Anterior cingulate cortex (tissue), 58 donors: ENCODE measurements at places on chromosomes 1 and 21.
A peak's percentile ranks its signal among the peaks of the same experiment; 100 is the strongest.

- DNase-seq, result no peak
Observed at GRCh38 chr1:147560765-147561471, 19.6 kb downstream of the BCL9 start.

DNA sequence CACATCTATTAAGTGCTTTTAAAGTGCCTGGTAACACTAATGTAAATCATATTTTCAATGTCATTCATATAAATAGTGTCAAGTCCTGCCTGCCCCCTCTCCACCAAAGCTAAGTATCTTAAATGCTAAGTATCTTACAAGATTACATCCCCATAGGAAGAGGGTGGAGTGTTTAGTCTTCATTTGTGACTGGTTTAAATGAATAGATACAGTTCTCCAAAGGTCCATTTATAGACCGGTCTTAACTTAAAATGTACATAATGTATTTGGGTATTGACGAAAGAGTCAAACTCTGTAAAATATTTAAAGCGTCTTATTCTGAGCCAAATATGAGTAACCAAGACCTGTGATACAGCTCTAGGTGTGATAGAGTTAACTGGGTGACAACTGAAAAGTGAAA is 60.2 kb downstream of the POU2F1 start:
- DNase-seq, result no peak

- DNase-seq, result peak; percentile 18
Observed at GRCh38 chr1:39952359-39953110, 2.4 kb upstream of the MFSD2A start.

DNA sequence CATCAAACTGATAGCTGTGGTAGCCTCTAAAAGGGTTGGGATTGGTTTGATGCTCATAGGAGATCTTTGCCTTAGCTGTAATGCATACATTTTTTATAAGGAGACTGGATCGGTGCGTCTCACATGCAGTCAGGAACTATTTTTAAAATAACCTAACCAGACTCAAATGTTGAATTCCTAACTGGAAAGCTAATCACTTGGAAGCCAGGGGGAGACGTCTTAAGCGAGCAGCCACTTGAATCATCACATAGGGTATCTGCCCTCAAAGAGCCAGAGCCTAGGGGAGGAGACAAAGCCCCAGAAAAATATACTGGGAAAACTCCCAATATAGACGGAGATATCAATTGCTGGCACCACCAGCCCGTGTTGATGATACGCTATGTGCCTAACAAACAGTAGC is 61.7 kb upstream of the PUM1 start:
- no peak for DNase-seq

DNA sequence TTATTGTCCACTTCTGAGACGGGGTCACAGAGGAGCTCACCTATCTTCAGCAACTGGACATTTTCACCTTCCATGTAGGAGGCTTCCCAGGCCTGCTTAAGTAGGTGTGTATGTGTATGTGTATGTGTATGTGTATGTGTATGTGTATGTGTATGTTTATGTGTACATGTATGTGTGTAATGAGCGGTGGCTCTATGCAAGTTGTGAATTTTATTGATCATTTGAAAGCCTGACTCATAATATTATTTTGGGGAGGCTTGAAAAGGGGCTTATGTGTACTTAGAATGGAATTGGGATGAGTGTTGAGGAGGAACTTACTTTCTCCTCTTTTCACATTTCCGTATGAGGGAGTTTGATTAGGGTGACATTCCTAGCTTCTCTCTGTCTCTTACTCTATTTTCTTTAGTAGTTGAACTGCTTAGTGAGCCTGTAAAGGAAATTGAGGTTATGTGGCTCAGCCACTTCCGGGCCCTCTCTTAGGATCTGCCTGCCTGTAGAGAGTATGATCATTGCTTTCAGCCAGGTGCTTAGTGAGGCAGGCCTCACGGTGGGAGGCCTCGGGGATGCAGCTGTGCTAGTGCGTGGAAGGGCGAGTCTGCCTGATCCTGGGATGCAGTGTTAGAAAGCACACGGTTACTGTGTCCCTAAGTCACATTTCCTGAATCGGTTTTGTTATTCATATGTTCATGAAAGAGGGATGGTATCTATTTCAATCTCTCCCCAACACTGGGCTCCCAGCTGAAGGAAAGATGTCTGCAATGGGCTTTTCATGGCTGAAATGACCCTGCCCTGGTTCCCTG is 61.0 kb downstream of the IER5 start:
- DNase-seq, result no peak

DNA sequence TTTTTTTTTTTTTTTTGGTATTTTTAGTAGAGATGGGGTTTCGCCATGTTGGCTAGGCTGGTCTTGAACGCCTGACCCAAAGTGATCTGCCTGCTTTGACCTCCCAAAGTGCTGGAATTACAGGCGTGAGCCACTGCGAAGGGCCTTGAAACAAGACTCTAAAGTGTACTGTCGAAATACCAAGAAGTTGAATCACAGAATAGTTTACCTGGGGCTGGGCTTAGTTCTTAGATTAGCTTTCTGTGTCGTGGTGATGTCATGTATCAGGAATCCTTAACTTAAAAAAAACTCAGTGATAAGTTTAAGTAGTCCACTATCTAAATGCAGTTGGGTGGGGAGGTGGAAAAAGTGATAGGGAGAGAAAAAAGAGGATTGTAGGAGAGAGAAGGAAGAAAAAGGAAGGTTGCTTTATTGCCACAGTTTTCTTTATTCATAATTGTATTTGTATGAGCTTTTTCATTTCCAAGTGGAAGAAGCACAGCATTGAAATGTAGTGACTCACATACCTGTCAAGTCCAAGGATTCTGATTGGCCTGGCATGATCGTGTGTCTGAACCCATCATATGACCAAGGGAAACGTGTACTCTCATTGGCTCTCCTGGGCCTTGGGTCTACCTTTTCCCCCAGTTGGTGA is 13.4 kb downstream of the ITSN1 start:
- DNase-seq, result no peak

GRCh38 chr1:201013031-201013485 is 10.5 kb downstream of the KIF21B start:
- no peak for DNase-seq

DNA sequence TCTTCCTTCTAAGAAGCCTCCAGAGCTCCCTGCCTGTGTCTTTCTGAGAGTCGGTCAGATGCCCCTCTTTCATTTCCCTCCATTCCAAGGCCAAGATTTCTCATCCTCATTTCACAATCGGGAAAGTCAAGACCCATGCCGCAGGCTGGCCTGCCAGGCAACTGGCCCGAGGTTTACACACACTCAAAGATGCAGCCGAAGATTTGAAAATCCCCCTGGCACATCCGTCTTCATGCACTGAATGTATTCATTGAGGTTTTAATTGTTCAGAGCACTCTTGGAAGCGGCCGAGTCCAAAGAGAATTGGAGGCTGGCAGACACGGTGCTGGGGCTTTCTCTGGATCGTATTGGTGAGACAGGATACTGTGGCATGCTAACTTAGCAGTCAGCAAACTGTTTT is 29.1 kb upstream of the SRP9 start:
- DNase-seq, result no peak

GRCh38 chr1:200081151-200081968 is 53.9 kb downstream of the NR5A2 start:
- DNase-seq, result no peak

DNA sequence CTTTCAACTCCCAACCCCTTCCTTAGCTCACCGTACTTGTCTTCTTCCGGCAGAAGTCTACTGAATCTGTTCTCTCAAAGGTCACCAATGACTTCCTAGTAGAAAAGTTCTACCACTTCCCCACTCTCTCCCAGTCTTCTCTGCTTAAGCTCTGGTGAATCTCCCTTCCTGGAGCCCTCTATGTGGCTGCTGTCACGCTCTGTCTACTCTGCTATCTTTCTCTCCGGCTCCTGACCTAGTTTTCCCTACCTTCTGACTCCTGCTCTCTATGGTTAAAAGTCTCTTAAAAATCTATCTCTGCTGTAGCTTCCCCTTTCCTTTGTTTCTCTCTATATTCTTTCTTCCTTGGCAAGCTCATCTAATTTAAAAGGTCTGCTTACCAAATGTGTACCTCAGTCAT is 350.1 kb upstream of the GREM2 start:
- DNase-seq, result no peak

DNA sequence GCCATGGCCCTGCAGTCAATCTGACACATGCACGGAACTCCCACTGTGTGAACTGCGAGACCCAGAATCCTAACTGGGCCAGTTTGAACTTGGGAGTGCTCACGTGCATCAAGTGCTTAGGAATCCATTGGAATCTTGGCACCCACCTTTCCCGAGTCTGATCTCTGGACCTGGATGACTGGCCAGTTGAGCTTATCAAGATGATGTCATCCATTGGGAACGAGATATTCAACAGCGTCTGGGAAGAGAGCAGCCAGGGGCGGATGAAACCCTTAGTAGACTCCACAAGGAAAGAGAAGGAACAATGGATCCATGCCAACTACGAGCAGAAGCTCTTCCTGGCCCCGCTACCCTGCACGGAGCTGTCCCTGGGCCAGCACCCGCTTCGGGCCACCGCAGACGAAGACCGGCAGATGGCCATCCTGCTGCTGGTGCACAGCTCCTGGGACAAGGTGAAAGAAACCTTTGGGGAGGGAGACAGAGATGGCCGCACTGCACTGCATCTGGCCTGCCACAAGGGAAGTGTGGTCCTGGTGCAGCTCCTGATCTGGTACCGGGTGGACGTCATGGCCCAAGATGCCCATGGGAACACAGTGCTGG is 3.1 kb upstream of the TDRD5 start:
- DNase-seq, result no peak

GRCh38 chr1:220682901-220683576 is 7.1 kb upstream of the C1orf115 start:
- DNase-seq, result no peak

GRCh38 chr1:226634611-226635246 is 86.2 kb downstream of the STUM start:
- no peak for DNase-seq

GRCh38 chr1:36989241-36989640 is 45.1 kb downstream of the GRIK3 start:
- no peak for DNase-seq
